ENCODE measurements at places on chromosomes 6 and 20.

DNA sequence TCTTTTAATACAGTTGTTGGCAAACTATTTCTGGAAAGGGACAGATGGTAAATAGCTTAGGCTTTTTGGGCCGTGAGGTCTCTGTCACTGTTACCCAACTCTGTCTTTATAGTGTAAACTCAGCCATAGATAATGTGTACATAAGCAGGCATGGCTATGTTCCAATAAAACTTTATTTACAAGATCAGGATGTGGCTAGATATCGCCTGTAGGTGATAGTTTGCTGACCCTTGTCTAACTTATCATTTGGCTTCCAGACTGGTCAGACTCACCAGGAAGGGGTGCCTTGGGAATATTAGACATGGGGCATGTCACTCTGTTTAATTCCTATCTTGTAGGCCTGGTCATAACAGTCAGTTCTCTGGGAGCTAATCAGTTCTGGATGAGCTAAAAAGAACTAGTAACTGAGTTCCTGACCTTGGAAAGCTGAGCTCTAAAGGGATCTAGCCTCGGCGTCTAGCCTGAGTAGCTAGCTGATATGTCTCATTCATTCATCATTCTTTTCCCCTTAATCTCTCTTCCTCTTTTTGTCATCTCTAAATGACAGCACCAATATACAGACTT lies 163.6 kb downstream of the SLC16A10 start:
- no peak for DNase-seq

GRCh38 chr6:166556336-166556735 lies 30.1 kb downstream of the RAMACL start:
- no peak for DNase-seq

DNA sequence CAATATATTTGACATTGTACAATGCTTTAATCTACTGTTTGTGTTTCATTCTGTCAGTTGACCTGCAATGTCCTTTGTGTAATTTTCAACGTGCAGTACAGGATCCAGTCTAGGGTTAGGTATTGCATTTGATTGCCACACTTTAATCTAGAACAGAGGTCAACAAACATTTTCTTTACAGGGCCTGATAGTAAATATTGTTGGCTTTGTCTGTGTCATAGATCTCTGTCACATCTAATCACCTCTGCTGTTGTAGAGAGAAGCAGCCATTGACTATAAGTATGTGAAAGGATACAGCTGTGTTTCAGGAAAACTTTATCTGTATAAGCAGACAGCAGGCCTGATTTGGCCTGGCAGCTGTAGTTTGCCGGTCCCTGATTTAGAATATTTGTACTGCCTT lies 39.3 kb downstream of the ATRN start:
- no peak for DNase-seq

- DNase-seq = no peak
These were observed 73.8 kb upstream of the SCP2D1 start for GRCh38 chr20:18739751-18740166.

- no peak for DNase-seq
These were observed 157.3 kb downstream of the RPS12 start for GRCh38 chr6:132971676-132972075.

DNA sequence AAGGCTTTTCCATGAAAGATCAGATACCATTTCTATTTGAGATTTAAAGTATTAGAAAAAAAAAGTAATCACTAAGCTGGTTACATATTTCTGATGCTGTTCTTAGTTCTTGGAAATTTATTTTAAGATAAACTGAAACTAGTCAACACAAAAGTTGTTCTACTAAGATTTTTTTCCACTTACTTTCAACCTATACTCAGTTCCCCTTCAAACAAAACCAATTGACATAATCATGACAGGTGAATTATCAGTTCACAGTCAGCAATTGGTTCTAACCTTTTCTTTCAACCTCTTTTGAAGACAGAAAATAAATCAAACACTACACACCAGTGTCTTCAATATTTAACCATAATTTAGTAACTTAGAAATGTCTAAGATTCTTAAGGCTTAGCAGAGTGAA lies 228.7 kb downstream of the KHDRBS2 start:
- DNase-seq = no peak

DNA sequence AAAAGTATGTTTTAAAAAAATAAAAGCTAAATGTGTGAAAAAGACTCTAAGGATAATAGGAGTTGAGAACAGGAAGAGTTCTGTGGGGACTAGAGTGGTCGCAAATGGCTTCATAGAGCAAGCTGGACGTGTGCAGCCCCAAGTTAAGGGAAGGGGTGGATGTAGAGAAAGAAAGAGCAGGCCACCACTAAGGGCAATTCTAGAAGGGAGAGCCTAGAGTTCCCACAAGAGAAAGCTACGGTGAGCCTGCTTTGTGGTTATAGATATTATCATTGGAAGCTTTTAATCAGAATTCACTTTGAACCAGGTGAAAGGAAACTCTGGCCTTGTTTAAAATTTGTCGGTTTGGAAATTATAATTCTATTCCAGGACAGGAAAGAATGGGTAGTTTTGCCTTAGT lies 101.6 kb downstream of the HIVEP2 start:
- DNase-seq = no peak

GRCh38 chr6:154865291-154865690 lies 129.8 kb upstream of the TIAM2 start:
- DNase-seq = no peak

DNA sequence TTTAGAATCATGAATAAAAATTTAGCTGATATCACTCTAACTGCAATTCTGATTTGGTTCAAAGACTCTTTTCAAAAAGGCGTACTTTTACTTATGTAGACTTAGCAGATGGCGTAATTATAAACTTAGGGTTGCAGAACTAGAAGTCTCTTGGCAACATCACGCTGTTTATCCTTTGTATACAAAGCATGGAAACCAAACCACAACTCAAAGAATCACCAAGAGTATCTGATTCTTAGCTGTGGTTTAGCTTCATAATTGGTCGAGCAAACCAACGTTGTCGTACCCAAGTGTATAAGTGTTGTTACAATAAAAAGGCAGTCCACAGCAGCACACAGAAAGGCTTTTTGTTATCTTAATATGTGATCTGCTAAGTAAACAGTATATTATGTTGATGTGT lies 18.2 kb downstream of the STMND1 start:
- DNase-seq = no peak

DNA sequence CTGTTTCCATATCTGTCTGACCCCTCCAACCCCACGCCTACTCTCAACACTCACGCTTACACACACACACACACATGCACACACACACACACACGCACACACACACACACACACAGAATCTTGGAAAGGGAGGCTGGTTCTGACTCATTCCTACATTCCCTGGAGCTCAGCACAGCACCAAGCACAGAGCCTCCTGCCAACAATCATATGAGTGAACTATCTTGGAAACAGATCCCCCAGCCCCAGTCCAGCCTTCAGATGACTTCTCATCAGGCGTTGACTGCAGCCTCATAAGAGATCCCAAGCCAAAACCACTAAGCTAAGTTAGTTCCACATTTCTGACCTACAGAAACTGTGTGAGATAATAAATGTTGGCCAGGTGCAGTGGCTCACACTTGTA lies 14.1 kb upstream of the HCK start:
- no peak for DNase-seq

- peak; percentile 42 for DNase-seq
These were observed 6.6 kb upstream of the WTAP start for GRCh38 chr6:159720708-159721107.

Measured in erythroblast (primary cell).